ENCODE measurements at places on chromosomes 13 and 19.

DNA sequence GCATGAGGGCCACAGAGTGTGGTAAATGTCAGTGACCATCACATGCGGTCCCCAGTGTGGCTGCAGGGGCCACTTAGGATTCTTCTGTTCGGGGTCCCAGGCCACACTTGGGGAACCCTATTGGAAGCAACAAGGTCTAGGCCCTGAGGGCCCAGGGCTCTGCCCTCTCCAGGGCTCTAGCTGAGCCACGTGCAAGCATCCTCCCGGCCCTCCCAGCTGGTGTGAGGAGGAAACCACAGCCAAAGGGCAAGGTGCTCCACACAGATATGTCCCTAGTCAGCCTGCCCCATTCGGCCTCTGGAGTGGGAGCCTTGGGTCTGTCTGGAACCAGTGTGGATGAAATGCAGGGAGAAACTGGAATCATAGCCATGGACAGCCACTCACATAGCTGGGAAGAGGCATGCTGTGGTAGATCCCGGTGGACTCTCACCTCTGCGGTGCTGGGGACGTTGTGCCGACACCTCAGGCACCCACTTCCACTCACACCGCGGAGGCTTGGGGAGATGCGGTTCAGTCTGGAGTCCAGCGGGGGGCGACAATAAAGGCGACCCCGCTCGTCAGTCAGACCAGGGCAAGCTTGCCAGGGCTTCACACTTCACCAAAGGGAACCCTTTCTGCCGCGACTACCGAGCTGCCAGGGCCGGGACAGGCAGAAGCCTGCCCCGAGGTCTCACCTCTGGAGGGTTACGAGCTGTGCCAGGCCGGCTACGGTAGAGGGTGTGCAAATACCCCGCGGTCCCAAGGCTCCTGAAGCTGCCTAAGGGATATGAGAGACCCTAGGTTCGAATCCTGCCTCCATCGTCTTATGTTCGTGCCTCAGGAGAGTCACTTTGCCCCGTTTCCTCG is 4.3 kb upstream of the ZNF497 start:
- DNase-seq, result no peak

DNA sequence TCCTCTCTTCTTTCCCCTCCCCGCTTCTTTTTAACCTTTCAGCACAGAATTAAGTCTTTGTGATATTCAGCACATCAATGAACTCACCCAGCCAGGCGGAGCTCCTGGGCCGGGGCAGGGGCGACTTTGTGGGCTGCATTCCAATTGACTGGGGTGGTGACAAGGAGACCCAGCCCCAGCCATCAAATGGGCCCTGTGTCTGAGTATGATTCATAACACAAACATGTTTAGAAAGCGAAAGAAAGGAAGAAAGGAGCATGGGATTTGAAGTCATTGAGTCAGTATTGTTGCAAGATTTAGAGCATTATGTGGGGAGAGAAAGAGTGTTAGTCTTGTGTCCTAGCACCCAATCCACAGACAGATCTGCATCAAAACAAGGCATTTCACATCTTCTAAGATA is 185.3 kb downstream of the LHFPL6 start:
- peak; percentile 52 for DNase-seq

DNA sequence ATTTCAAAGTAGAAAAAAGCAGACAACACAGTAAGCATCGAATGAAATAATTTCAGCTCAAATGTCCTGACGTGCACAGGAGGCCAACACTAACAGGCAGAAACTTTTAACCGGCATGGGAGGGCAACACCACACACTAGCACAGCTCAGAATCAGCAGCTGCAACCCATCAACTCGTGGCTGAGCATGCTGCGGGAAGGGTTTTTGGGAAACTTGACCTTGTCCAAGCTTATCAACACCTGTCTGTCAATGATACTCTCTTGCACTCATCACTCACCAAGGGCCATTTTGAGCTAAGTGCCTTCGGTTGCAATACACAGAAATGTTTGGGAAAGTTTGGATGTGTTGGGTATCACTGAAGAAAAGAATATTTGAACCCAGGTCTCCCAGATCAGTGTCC is 483.7 kb downstream of the TSHZ3 start:
- no peak for DNase-seq

DNA sequence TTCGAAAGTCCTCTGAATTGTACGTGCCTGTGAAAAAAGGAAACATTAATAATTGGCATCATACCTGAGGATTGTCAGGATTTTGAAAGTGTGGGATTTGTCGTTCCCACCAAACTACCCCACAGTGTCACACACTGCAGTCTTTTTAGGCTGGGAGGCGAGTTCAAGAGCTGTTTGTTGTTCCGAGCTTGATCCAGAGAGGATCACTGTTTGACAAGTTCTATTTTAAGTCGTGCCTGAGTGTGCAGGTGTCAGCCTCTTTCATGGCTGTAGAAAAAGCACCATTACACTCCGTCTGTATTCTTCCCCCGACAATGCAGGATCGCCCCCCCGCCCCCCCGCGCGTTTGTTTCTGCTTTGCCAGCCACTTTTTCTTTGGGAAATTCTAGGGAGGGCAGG is 635 bp upstream of the NBEA start:
- DNase-seq, result no peak

DNA sequence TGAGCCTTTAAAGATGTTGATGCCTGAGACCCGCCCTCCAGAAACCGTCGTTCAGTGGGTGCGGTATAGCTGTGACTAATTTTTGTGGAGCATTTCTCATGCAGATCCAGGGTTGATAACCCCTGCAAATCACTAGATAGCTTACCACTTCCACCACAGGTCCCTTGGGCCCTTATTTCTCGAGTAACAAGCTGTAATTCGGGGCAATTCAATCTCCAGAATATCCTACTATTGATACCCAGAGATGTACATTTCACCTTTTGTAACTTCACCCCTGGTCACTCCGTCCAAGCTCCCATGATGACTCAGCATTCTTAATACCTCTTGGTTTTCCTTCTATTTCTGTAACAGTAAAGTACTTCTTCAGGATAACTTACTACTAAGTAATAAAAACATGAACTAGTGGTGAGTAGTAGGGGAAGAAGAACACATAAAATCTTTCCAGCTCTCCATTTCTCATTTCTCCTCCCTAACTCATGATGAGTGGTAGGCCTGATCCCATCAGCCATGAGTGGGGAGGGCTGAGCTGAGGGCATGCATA is 71.9 kb upstream of the UBL3 start:
- DNase-seq, result no peak

DNA sequence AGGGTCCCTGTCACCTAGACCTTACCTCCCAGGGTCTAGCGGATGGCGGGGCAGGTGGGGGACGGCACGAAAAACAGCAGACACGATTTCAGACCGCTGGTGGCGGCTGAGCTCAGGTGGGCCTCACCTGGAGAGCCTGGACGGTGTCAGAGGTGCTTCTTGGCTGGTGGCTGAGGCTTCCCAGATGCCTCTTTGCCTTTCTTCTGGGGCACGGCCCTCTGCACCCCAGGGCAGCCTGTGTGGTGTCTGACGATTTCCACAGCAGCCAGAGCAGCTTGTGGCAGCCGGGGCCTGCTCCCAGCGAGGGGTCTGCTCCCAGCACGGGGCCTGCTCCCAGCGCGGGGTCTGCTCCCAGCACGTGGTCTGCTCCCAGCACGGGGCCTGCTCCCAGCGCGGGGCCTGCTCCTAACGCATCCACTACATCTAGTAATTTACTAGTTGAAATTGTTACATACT is 66.7 kb downstream of the ATP11A start:
- DNase-seq, result no peak

- DNase-seq, result no peak
Measured at GRCh38 chr19:53898636-53899341, 10.3 kb upstream of the CACNG7 start.

GRCh38 chr19:45075301-45076028 is 813 bp downstream of the ZNF296 start:
- DNase-seq, result peak; percentile 33

- DNase-seq, result no peak
Measured at GRCh38 chr13:45216193-45216592, 15.3 kb upstream of the KCTD4 start.

GRCh38 chr19:13869281-13869680 is 7.7 kb upstream of the NANOS3 start:
- DNase-seq, result no peak

DNA sequence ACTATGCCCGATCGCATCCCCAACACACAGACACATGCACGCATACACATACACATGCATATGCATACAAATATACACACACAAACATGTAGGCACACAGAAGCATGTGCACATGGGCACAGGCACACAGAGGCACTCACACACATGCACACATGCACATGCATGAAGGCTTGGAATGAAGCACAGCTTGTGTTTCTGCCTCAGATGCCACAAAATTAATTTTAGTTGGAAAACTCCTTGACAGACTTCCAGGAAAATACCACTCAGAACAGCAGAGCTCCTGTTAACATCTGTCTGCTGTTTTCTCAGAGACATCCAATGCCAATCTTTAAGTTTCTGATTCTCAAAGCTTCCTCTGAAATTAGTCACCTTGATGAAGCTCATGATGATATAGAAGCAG is 532.7 kb downstream of the RFC3 start:
- DNase-seq, result peak; percentile 43

DNA sequence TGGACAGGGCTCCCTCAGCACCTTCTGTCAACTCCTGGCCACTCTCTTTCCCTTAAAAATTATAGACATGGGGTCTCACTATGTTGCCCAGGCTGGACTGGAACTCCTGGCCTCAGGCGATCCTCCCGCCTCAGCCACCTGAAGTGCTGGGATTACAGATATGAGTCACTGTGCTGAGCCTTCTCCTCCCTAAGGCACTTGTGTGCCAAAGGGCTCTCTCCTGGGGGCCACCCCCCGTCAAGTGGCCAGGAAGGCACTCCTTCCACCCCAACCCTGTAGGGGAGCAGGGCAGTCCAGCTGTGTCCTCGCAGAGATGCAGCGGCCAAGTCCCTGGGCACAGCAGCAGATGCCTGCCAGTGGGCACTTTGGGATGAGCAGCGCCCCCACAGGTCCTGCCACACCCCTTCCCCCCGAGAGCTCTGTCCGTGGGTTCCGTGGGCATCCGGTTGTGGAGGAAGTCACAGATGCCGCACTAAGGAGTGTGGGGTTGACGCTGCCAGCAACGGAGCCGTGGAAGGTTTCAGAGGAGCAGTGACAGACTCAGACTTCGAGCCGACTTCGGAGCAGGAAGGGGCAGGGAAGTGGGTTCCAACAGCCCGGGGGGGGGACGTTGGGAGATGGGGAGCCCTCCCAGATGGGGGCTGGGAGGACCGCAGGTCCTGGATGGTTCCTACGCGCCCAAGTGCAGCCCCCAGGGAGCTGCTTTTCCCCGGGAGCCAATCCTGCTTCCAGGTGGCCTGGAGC is 3.3 kb upstream of the UQCR11 start:
- DNase-seq, result no peak

DNA sequence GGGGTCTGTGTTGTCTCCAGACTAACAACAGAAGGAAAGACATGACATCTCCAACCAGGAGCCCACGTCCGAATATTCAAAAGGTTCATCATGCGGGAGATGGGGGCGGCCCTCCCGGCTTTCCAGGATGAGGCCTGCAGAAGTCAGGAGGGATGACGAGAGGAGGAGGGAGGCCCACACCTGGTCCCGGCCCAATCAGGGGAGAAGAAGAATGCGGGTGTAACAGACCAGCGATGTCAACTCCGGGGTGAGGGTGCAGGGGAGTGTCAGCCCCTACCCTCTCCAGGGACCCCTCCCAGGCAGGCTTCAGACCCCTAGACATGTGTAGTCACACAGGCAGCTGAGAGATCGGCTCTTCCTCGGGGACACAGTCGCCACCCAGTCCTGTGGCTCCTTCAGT is 275.3 kb upstream of the ZNF507 start:
- DNase-seq, result no peak

DNA sequence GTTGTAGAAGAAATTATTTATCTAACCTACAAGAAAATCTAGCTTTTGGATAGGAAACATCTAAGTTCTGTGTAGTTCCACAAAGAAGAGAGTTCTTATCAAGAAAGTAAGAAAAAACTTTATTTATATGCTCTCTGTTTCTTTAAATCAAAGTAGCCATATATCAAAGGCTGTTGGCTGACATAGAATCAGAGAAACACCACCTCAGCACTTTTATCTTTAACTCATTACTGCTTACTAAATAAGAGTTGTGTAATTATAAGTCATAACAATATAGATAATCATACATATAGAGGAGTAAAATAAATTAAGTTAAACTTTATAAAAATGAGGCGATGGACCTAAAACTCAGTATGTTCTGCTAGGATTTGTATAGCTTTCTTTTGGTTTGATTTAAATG is 570.6 kb downstream of the PCDH17 start:
- no peak for DNase-seq

DNA sequence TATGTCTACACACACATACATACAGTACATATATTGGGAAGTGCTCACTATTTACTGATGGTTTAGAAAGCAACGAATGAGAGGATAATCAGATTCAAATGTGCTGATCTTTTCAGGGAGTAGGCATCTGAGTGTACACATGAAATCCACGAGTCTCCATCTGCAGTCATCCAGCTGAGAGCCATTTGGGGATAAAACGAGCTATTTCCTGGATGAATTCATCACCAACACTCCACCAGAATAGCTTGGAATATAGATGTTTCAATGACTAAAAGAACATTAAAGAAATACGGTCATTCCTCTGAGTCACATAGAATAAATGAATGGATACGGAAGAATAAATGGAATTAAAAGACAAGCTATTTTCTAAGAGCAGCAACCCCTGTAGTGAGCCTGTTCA is 721.6 kb upstream of the ARGLU1 start:
- peak; percentile 31 for DNase-seq

GRCh38 chr19:40692212-40692551 is 1.7 kb upstream of the NUMBL start:
- DNase-seq, result no peak

DNA sequence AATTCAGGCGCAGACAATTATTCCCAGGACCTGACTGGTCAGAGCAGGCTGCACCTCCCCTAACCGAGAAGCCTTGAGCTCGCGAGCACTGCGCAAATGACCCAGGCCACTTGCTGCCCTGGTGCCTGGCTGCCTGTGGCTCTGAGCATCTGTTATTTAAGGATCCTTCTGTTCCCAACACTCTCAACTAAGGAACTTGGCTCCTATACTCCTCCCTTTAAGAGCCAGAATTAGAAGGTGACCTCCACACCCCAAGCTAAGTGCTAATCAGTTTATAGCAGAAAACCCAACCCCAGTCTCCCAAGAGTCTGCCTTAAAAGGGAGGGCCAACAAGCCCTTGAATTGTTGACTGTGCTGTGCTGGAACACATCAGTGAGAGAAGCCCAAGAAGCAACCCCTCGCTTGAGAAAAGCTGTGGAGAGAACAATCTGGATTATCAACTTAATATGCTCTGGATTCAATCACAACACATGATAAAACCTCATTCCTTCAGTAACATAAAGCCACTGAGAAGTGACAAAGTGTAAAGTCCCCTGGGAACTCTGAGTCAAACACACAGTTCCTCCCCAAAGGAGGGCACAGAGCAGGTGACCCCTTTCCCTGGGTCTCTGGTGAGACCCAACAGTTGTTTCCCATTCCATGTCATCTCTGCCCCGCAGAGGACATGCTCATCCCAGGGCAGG is 14.6 kb downstream of the AKAP8L start:
- DNase-seq, result no peak

DNA sequence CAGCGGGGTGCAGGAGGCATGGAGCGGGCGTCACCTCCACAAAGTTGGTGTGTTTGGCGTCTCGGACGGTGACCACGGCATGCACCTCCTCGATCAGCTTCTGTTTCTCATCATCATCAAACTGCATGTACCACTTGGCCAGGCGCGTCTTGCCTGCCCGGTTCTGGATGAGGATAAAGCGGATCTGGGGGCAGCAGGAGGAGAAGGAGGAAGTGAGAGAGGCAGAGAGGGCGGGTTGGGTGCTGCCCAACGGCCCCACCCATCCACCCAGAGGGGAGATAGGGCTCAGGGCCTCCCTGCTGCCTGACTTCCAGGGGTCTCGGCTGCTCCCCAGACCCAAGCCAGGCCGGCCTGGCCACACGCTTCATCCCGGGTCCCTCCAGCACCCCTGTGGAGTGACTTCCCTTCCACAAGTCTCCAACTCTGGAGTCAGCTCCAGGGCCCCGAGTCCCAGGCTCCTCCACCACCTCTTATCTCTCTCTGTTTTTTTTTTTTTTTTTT is 4.6 kb downstream of the AP2S1 start:
- DNase-seq, result no peak

Data from AG10803 (cell line).